ENCODE measurements at places on chromosomes 13 and 19. TPM values are rescaled to one million over a fixed set of nuclear protein-coding genes. Genes with fewer than 3 reads are reported as not detected.

DNA sequence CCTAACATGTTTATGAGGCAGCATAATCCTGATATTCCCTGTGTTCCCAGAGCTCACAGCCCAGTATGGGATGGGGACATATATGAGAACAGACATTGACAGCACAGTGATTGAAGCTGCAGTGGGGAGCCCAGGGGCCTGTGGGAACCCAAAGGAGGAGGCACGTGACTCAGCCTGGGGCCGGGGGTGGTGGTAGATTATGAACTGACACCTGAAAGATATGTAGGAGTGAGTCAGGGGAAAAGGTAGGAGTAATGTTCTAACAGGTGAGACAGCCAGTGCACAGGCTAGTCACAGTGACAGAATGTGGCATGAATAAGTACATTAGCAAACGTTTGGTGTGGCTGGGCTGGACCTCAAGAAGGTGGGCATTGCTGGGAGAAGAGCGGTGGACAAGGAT lies 29.0 kb downstream of the CKM start:
- no peak for DNase-seq

DNA sequence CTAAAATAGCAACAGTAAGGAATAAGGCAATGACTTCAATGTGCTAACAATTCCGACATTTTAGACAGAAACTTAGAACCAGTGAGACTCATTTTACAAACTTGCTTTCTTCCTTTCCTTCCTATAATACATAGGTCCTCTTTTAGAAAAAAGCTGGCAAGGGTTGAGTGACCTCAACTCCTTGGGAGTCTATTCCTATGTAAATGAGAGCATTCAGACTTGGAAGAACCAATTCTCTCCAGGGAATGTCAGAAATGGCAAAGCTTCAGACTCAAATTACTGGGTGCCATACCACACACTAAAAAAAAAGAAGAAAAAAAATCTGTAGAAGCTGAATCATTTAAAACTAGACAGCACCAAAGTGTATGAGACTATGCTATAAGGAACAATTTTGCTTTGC lies 1328.2 kb downstream of the OLFM4 start:
- DNase-seq: no peak

GRCh38 chr13:45602183-45603170 lies 13.1 kb downstream of the ERICH6B start:
- no peak for DNase-seq

GRCh38 chr13:86052141-86052540 lies 252.9 kb upstream of the SLITRK6 start:
- DNase-seq: no peak

MEF2B gene
- 2.2 TPM for total RNA-seq

C19orf12 gene
- total RNA-seq: 45.7 TPM

Data from activated T-cell treated with anti-CD3 and anti-CD28 coated beads, Interleukin-2, amount 50 U/mL, for 4 hours (primary cell).